ENCODE measurements at places on chromosomes 2 and 18.

DNA sequence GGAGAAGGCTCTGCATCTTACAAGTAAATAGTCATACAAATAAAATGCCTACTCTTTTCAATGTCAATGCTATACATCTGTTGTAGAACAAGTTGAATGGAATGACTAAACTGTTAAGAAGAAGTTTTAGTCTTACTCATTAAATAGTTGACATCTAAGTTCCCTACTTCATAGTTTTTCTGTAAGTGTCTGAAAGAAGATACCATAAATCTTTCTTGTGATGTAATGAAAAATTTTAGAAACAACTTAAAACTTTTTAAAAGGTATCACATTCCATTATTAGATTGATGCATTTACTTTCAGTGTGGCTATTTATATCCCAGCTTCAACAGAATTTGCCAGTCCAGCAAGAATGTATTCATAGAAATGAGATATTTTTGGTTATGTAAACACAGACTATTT, 185.2 kb upstream of the EPC2 start:
- no peak for DNase-seq

- no peak for DNase-seq
Observed at GRCh38 chr2:235053651-235054050, 101.8 kb downstream of the SH3BP4 start.

DNA sequence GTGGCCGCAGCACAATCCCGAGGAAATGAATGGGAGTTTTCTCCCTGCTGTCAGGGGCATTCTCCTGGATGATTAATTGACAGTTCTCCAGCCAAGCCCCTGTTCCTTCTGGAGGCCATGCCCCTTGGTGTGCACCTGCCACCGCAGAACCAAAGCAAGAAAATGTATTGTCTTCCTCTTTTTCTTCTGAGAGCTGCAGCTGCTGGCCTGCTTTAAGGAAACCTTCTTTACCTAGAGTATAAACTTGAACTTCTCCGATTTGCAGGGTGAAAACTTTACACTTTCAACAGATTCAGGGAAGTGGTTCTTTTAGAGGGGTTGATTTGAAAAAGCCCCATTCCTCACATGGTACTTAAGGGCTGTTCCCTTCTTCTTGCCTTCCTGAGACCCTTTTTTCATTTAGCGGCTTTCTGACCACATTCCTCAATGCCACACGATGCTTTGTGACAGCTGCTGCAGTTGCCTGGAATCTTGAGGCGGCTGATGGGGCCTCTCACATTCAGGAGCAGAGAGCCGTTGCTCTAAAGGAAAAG, 402.8 kb downstream of the TXNL1 start:
- DNase-seq = no peak

DNA sequence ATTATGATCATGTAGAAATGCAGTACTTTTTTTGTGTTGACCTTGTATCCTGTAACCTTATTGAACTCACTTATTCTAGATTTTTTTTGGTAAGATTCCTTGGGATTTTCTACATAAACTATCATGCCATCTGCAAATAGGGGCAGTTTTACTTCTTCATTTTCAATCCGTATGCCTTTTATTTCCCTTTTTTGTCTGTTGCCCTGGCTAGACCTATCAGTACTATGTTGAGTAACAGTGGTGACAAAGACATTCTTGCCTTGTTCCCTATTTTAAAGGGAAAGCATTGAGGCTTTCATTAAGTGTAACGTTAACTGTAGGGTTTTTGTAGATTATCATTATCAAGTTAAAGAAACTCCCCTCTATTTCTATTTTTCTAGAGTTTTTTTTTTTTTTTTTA, 92.3 kb downstream of the LYPD1 start:
- DNase-seq = no peak

DNA sequence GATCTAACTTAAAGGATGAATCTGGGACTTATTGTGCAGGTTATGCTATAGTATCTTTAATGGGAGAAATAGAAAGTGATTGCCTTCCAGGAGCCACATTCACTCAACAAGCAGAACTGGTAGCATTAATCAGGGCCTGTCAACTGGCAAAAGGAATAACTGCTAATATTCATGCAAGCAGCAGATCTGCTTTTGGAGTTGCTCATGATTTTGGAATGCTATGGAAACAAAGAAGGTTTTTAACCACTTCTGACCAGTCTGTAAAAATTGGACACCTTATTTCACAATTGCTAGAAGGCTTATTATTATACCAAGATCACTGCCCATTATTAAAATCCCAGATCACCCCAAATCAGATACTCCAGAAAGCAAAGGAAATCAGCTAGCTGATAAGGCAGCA, 200.4 kb downstream of the MREG start:
- peak; percentile 17 for DNase-seq

DNA sequence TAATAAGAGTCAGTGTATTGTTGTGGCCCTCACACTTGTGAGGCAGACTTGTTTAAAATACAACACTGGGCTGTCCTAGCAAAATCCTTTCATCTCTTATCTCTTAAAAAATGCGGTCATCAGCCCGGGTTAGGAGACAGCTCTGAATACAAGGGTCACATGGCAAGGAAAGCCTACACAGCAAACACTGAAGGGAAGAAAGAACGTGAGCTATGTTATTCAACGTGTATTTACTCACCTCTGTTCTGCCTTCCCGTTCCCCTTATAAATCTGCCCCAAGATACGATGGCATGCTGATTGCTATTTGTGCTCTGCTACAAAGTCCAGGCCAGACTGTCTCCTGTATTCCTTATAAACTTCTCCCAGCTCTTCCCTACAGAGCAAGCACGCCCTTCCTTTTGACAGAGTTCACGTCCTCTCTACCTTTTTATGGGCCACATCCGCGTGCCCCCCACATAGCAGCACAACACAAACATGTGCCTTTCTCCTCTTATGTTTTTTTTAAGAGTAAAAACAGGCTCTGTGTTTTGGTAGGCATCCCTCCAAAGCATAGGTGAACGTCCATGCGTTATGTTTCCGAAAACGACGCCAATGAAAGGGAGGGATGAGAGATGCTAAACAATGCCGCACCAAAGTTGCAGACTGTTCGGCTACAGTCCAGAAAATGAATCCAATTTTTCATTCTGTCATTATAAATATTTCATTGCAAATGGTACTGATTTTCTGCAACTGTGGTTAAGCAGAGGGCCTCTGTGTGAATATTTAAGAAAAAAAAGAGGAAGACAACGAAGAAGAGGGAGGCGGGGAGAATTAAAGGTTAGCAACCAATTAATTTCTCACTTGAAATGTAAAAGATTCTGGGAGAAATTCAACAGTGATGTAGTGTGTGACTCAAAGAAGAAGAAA, 274.7 kb downstream of the ZNF521 start:
- no peak for DNase-seq

DNA sequence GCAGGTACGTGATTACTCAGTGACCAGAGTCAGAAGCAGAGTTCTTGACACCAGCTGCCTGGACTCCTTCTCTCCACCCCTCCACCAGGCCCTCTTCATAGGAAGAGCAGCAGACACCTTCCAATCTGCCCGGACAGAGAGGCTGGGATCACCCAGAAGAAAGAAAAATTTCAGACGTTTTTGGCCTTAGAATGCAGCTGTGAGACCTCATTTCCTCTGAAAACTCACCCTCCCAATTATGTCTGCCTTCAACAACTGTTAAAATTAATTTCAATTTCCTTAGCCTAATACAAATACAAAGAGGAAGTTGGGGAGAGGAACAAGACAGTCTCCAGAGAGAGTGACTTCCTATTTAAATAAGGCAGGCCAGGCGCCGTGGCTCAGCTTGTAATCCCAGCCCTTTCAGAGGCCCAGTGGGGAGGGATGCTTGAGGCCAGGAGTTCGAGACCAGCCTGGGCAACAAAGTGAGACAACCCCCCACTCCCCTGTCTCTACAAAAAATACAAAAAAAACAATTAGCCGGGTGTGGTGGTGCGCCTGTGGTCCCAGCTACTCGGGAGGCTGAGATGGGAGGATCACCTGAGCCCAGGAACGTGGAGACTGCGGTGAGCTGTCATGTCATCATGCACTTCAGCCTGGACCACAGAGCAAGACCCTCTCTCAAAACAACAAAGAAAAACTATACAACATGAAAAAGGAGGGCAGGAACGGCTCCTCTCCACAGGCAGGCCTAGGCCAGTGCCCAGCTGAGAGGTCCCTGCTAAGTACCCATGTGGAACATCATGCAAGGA, 1.6 kb downstream of the SLC66A2 start:
- DNase-seq = no peak

- no peak for DNase-seq
Observed at GRCh38 chr2:224973112-224974016, 68.9 kb downstream of the DOCK10 start.

DNA sequence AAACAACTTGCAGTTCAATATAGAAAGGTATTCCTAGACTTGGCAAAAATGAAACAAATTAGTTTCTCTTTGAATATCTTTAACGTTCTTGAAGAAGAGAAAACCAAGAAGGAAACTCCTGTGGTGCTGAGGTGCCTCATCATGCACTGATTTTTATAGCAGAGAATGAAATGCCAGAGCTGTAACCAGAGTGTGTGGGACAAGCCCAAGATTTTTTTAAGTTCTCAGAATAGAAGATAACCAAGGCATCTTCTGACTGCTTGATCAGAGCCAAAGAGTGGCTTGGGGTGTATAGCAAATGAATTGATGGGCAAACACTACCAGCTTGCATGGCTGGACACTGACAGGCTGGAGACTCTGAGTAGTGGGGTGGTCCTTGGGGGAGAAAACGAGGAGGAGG, 7.9 kb downstream of the FHOD3 start:
- DNase-seq = no peak

GRCh38 chr2:236341721-236342120, 77.5 kb upstream of the ASB18 start:
- DNase-seq = no peak

GRCh38 chr2:237883951-237884446, 24.6 kb downstream of the RAMP1 start:
- no peak for DNase-seq

GRCh38 chr2:102663381-102663780, 44.0 kb downstream of the SLC9A2 start:
- no peak for DNase-seq

GRCh38 chr18:23682045-23682444, 7.2 kb upstream of the LAMA3 start:
- no peak for DNase-seq

DNA sequence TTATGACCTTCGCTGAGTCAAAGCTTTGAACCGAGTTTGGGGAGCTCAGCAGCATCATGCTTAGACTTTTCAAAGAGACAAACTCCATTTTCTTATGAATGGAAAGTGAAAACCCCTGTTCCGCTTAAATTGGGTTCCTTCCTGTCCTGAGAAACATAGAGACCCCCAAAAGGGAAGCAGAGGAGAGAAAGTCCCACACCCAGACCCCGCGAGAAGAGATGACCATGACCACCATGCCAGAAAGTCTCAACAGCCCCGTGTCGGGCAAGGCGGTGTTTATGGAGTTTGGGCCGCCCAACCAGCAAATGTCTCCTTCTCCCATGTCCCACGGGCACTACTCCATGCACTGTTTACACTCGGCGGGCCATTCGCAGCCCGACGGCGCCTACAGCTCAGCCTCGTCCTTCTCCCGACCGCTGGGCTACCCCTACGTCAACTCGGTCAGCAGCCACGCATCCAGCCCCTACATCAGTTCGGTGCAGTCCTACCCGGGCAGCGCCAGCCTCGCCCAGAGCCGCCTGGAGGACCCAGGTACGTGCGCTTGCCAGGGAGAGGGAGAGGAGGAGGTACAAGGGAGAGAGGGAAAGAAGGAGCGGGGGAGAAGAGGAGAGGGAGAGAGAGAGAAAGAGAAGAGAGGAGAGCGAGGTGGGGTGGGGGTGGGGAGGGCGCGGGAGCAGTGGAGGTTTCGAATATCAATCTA, at the start of gene DLX1:
Gene DLX1, plus strand, starts transcription at position 48 of the 700 bp plus-strand sequence. Its CDS starts 171 bp downstream, at position 219.
- DNase-seq = peak; percentile 52

- DNase-seq = no peak
Observed at GRCh38 chr2:157480182-157480961, 36.5 kb upstream of the CYTIP start.

DNA sequence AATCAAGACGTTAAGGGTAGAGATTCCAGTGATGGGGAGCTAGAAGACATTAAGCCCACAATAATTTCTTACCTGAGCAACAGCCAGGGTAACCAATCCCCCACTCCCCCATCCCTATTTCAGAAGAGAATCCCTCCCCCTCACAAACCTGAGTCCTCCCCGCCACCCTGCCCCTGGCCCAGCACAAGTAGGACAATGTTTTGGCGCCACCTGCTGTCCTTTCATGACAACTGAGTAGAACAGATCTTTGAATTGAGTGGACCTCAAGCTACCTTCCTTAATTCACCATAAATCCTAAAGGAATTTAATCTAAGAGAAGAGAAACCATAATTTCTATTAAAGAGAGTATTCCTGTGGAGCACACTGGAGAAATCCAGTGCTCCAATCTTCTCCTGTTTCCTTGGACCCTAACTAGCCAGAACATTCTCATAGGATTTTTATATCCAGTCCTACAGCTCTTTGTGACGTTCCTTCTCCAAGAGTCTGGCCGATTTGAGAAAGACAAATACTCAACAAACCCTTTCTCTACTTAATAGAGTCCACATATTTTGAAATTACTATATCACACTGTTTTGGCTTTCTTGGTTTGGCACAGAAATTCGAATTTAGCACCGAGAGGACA, 41.1 kb downstream of the NHEJ1 start:
- DNase-seq = peak; percentile 48

GRCh38 chr2:193743089-193743488, 1548.4 kb upstream of the TMEFF2 start:
- no peak for DNase-seq

DNA sequence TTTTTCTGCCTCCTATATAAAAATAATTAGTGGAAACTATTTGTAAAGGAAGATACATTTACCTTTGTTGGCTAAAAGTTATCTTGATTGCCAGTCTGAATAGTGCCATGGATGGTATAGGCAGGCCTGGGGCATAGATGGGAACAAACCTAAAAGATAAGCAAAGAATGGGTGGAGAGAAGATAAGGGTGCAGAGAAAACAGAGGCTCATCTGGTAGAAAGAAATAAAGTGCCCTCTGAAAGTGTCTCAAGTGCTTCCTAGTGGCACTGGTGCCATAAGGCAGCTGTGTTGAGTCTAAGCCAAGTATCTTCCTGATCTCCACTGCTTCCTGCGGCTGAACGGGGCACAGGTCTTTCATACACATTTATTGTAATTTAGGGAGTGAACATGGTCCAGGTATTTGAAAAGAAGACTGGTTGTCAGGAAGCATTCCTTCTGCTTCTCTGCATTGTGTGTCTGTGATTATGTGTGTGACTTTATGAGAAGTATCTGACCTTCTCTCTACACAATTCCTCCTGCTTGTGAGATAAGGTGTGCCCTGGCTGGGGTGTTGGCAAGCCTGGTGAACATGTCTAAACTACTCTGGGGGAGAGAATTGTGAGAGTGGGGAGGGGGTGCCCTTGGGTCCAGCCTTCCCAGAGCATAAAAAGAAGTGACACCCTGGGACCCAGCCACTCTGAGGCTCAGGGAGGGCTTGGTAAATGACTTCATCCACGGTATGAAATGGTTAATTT, 280.5 kb downstream of the CAMKMT start:
- DNase-seq = no peak
